ENCODE measurements at places on chromosomes 3 and 15.

- DNase-seq, result no peak
These were observed 66.2 kb downstream of the ABCC5 start for GRCh38 chr3:183951459-183951858.

DNA sequence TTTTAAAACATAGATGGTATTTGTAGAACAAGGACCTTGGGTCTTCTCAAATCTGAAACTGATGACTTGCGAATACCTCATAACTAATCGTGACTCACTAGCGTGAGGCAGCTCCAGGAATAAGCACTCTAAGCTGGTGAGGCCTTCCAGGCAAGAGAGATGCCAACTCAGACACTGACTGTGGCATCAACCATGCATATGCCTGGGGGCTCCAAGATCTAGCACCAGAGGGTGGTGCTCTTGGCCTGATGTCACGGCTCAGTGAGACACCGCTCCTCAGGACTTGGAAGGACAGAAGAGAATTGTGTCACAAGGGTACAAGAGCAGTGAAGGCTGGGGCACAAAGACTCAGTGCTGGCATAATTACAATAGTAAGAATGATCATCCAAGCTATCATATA is 125.0 kb upstream of the TRIM42 start:
- no peak for DNase-seq

GRCh38 chr3:132596816-132597433 is at the start of gene ACKR4:
Gene ACKR4 (plus strand): TSS chr3:132597270. CDS start chr3:132600398, 3,128 bp downstream.
- DNase-seq, result no peak

DNA sequence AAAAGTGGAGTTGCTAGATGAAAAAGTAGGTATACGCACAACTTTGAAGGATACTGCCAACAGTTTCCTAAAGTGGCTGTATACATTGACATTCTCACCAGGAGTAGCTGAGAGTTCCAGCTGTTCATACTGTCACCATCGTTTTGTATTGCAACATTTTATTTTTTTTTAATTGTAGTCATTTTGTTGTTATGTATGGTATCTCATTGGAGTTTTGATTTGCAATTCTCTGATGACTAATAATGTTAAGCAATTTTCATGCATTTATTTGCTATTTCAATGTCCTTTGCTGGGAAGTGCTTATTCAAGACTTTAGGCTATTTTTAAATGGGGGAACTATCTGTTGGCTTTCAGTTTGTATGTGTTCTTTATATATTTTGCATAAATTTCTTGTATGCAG is 185.1 kb upstream of the TGFBR2 start:
- no peak for DNase-seq

DNA sequence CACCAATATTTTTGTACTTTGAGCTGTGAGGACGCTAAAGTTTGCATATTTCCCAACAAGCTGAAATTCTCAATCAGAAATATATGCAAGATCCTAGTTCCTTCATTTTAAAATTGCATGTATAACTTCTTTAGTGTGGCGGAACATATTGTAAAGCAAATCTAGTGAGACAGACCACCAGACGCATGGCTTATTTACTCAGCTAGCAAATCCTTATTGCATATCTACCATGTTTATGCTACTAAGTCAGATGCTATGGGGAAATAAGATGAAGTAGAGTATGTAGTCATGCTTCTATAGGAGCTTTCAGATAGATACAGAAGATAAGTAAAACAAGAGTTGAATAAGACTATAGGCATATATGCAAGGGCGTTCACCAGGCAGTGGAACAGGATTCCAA is 62.0 kb downstream of the C3orf70 start:
- no peak for DNase-seq

GRCh38 chr3:23795096-23795495 is 10.7 kb upstream of the UBE2E1 start:
- DNase-seq, result no peak

- DNase-seq, result no peak
These were observed 46.6 kb downstream of the HHLA2 start for GRCh38 chr3:108342837-108343486.

- DNase-seq, result no peak
These were observed 21.7 kb downstream of the LEKR1 start for GRCh38 chr3:156847752-156848448.
